Mesothelial cell of epicardium (in vitro differentiated cells): ENCODE measurements at places on chromosomes 7 and 10. TPM values are rescaled to one million over a fixed set of nuclear protein-coding genes. Genes with fewer than 3 reads are reported as not detected.

GRM3 gene
- not detected in 3 replicates for total RNA-seq

- no peak overlapping the region for H3K27ac ChIP-seq
- no peak overlapping the region for H3K4me3 ChIP-seq
- no peak for DNase-seq
- no peaks in the 10 kb centered on the region for H3K27me3 ChIP-seq
Observed at GRCh38 chr10:121059351-121059750, 208.2 kb downstream of the WDR11 start.

- H3K4me1 ChIP-seq, result no peaks in the 10 kb centered on the region
- peaks cover 58% of the 10 kb centered on the region for H3K27me3 ChIP-seq
- no peak for DNase-seq
- no peak overlapping the region for H3K4me3 ChIP-seq
Observed at GRCh38 chr7:154302380-154302779, 250.2 kb downstream of the DPP6 start.

DNA sequence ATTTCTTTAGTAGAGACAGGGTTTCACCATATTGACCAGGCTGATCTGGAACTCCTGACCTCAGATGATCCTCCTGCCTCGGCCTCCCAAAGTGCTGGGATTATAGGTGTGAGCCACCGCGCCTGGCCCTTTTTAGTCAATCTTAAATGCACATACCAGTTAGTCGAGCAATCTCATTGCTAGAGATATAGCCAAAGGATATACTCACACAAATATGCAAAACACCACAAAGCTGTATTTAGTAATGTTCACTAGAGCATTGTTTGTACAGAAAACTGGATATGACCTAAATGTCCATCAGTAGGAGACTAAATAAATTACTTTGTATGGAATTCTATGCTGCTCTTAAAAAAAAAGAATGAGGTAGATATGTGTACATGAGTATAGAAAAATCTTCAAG, 24.5 kb upstream of the IL6 start:
- no peak overlapping the region for H3K4me3 ChIP-seq
- peaks cover 14% of the 10 kb centered on the region for H3K4me1 ChIP-seq
- H3K27me3 ChIP-seq, result peaks cover 7% of the 10 kb centered on the region

- no peak overlapping the region for H3K27ac ChIP-seq
- no peaks in the 10 kb centered on the region for H3K4me1 ChIP-seq
- no peak overlapping the region for H3K4me3 ChIP-seq
- H3K27me3 ChIP-seq, result no peaks in the 10 kb centered on the region
- DNase-seq, result no peak
- no peaks in the 10 kb centered on the region for H3K36me3 ChIP-seq
Observed at GRCh38 chr7:65342723-65343629, 30.7 kb upstream of the ZNF92 start.

DNA sequence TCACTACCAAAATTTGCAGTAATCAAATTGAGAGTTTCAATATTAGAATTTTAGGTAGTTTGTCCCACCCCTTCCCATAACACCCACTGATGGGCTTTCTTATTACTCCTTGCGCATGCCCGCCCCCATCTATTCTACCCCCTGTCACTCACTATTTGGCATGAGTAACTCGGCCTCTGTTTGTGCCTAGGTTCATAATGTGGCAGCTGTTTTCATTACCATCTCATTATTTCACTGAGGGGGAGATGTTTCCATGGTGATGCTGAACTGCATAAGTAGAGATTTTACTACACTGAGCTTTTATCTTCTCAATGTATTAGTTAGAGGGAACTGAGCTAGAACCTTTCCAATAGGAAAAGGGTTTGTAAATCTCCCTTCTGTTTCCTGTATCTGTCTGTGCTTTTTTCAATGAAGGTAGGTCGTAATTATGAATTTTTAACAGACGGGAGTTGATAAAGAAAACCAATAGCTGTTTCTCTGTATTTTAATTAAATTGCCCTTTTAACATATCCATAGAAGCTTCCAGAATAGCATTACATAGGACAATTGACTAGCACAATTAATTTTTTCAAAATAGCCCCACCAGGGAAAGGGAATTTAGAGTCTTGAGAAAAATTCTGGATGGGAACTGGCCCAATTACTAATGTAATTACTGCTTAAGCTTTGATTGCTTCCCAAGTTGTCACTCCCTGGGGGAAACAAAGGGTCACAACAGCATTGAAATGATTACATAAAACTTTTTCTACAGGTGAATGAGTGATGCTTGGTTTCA, 33.4 kb downstream of the PRPS1L1 start:
- peaks cover 12% of the 10 kb centered on the region for H3K4me1 ChIP-seq
- no peak overlapping the region for H3K4me3 ChIP-seq
- H3K36me3 ChIP-seq, result no peaks in the 10 kb centered on the region
- no peaks in the 10 kb centered on the region for H3K27me3 ChIP-seq
- H3K27ac ChIP-seq, result no peak overlapping the region

ACSL5 gene
- total RNA-seq, result 0.41 to 0.53 TPM in 2 of 3 replicates, not detected in the other

- H3K27ac ChIP-seq, result no peak overlapping the region
- H3K27me3 ChIP-seq, result peaks cover 1% of the 10 kb centered on the region
- DNase-seq, result no peak
- H3K4me1 ChIP-seq, result no peaks in the 10 kb centered on the region
- no peak overlapping the region for H3K4me3 ChIP-seq
Observed at GRCh38 chr7:531777-532176, 12.1 kb upstream of the PDGFA start.
